Stimulated activated CD8-positive, alpha-beta memory T cell treated with anti-CD3 and anti-CD28 coated beads, Interleukin-2, amount 100 ng/mL, for 1 hour (primary cell): ENCODE measurements at places on chromosomes 2 and 18.

DNA sequence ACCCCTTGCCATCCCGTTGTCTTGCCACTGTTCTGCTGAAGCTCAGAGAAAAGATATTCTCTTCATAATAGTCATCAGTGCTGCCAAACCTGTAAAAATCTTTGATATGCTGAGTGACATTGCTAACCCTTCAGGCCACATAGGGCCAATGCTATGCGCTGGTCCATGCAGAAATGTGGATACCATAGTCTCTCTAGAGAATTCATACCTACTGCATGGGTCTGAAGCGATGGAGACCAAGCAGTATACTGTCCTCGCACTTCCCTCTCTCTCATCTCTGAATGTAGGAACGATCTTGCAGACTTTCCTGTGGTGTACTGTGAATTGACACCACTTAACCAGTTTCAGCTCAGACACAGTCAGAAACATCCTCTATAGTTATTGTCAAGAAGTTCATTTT is 17.9 kb upstream of the ANKRD44 start:
- no peak for DNase-seq

DNA sequence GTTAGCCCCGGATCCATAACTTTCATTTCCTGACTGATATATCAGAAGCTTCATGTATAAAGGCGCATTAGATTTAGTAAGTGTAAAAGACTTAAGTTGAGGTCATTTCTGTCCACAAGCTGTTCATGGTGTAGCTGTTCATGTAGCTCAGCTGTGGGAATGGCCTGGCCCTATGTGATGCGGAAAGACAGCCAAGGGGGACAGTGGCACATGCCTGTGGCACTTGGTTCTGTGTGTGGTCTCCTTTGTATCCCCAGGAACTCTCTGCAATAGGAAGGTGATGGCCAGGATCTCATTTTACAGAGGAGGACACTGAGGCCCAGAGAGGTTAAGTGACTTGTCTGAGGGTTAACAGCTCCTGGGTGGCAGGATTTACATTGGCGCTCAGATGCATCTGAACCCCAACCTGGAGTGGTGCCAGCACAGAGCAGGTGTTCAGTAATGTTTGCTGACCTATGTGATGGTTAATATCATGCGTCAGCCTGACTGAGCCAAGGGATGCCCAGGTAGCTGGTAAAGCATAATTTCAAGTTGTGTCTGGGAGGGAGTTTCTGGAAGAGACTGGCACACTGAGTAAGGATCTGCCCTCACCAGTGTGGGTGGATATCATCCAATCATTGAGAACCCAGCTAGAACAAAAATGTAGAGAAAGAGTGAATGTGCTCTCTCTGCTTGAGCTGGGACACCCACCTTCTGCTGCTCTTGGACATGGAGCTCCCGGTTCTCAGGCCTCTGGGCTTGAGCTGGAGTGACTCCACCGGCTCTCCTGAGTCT is 25.4 kb downstream of the HPCAL1 start:
- DNase-seq, result no peak

DNA sequence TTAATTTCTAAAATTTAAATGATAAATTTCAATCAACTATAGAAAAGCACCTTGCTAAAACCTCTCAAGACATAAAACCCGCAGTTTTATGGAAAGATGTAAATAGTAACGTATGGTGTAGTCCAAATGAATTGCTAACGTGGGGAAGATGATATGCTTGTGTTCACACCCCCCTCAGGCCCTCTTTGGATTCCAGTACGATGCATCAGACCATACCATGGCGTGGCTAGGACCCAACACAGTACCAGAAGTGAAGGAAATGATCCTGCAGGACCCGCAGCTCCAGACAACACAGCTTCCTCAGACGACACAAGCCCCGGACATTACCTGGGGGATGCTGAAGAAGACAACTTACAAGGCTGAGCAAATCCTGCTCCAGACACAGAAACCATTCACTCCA is 60.1 kb upstream of the DYSF start:
- no peak for DNase-seq

DNA sequence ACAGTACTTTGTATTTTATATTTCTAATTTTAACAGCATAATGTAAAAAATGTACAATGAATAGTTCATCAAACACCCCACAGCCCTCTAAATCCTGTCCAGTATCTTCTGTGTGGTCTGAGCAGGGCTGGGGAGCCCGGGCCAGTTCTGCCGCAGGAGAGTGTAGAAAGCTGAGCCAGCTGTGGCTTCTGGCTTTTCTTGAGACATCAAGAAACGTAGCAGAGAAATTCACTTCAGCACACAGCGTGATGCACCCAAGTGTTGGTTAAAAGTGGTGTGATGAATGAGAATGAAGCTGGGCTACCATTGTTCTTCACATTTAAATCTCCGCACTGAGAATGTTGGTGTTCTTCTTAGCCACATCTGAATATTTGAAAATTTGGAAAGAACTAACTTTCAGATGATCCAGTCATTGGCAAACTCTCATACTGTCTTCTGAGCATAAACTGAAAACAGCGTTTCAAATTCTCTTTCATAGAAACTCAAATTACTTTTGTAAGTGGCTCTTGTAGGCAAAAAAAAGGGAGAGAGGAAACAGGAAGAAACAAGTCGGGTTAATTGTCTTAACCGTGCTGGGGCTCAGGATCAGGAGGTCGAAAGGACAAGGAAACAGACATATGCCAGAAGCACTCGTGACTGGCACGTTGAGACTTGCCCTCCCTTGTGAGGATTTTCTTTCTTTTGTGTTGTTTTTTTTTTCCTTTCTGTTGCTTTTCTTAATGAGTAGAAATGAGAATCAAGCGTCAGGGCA is 23.4 kb upstream of the TMEM87B start:
- no peak for DNase-seq

GRCh38 chr2:232574674-232575403 is 24.4 kb downstream of the EIF4E2 start:
- no peak for DNase-seq

DNA sequence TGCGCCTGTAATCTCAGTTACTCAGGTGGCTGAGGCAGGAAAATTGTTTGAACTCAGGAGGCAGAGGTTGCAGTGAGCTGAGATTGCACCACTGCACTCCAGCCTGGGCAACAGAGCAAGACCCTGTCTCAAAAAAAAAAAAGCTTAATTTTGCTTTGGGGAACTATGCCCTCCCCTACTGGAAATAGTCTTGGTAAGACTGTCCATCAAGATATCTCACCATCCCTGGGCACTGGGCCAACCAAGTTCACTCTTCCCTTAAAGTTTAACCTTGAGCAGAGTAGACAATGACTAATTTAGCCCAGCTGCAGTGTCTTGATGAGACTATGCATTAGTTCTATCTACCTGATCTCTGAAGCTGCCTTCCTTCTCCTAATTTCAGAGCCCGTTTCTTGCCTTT is 44.7 kb downstream of the ASXL2 start:
- DNase-seq, result no peak

DNA sequence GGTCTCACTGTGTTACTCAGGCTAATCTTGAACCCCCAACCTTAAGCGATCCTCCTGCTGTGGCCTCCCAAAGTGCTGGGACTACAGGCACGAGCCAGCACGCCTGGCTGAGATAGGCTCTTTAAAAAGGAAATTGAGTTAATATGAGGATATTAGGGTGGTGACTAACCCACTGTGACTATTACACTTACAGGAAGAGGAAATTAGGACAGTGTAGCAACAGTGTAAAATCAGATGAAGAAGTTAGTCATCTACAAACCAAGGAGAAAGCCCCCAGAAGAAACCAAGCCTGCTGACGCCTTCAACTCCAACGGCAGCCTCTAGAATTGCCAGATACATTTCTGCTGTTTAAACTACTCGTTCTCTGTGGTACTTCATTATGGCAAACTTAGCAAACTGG is 711.9 kb downstream of the SUCLG1 start:
- DNase-seq, result no peak

DNA sequence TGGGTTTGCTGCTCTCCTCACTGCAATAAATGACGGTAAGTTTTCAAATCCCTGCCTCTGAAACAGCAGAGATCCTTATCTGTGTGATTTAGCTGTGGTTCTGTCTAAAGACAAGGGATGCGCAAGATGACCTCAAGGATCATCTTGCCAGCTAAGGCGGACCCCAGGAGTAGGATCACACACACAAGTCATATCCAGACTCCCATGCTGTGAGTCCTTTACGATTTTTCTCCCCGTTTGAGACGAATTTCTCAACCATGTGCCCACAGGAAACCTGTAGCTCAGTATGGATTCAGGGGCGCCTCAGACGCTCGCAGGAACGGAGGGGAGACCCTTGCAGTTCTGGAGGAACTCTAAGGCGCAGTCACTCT is 11.1 kb upstream of the DCTN1 start:
- DNase-seq, result no peak

GRCh38 chr2:135709992-135710391 is 31.7 kb upstream of the UBXN4 start:
- DNase-seq, result peak; percentile 50

- DNase-seq, result no peak
These were observed 61.4 kb downstream of the RBM43 start for GRCh38 chr2:151200277-151200676.

DNA sequence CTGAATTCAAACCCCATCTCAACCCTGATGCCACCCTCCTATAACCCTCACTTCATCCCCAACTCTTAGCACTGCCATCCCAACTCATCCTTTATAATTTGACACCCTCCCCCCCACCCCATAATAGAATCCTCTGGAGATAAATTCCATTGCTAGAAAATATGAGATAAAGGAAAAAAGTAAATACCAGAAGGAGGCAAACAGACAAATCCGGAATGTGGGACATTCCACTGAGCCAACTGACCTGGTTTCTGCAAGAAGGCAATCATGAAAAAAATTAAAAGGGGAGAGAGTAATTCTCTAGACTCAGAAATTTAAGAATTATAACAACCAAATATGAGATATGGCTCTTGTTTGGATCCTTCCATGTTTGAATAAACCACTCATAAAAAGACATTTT is 132.4 kb downstream of the CYP26B1 start:
- no peak for DNase-seq

GRCh38 chr2:239467956-239468490 is 67.2 kb upstream of the HDAC4 start:
- no peak for DNase-seq

DNA sequence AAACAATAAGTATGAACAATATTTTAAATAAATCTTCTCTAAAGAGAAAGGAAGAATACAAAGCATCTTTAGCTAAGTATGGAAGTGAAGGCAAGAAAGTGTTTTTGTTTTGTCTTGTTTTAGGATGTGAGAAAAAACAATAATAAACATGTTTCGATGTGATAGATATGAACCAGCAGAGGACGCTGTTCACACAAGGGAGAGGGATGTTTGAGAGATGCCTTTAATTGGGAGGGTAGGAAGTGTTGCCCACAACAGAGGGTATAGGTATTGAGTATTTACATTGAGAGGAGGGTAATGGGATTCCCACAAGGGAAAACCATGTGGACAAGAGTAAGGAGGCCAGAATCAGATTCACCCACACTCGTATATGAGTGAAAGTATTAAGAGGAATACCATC is 55.1 kb downstream of the CDH19 start:
- no peak for DNase-seq

DNA sequence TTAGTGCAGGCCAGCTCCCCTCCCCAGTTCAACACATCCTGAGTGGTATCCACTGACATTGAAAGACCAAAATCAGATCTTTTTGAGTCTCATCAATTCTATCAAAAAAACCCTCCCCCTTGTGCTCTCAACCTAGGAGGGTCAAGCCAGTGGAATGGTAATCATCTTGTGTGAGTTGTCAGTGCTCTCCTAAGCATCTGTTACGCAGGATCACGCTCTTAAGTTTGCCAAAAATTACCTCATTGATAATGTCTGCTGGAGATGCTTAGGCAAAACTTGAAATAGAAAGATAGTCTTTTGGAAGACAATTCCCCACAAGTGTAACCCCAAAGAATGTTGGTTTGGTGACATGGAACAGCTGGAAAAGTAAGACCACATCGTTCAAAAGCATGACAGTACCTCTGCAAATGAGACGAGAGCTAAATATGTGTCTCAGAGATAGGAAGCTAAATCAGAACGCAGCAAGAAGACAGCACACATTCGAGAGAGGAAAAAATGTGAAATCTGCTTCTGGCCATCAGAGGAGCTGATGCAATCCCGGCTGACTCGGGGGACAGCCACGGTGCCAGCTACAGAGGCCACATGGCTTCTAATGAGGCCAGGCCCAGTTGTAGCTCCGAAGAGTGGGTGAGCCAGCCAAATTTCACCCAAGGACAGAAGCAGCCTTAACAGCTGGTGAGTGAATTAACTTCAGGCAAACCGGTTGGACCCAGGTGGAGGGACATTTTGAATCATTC is 753.9 kb downstream of the RNF144A start:
- no peak for DNase-seq

GRCh38 chr18:78169174-78169864 is 810.3 kb upstream of the SALL3 start:
- no peak for DNase-seq

GRCh38 chr2:129056309-129056958 is 737.8 kb upstream of the HS6ST1 start:
- no peak for DNase-seq

DNA sequence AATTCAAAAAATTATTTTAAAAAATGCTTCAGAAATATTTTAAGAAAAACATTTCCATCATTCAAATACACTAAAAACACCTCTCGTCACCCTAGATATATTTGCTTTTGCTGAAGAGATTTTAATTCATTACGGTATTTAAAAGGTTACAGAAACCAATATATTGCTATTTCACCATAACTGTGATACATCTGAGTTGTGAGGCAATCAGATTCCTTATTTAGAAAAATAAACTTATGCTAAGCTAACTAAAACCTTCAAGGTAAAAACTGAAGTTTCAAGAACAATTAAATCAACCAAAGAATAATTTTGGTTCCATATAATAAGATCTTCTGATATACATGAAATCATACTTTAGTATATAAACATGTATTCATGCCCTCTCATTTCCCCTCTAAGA is 32.8 kb downstream of the PELI1 start:
- DNase-seq, result no peak

DNA sequence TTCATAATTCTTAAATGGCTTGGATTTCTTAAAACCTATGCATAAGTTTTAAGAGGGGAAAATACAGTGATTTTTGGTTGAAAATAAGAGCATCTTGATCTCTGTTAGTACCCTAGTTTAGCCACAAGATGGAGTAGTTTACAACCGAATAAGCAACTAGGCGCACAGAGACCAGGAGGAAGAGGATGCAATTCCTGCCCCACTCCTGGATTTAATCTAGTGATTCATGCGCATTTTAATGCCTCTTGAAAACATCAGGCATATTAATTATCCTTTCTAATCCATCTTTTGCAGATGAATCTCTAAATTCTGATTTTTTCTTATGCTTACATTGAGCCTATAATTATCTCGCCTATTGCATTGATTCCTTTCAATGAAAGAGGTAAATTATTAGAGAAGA is 76.7 kb downstream of the MRPS9 start:
- no peak for DNase-seq

- DNase-seq, result no peak
These were observed 312.2 kb downstream of the ZNF521 start for GRCh38 chr18:25039781-25040180.

DNA sequence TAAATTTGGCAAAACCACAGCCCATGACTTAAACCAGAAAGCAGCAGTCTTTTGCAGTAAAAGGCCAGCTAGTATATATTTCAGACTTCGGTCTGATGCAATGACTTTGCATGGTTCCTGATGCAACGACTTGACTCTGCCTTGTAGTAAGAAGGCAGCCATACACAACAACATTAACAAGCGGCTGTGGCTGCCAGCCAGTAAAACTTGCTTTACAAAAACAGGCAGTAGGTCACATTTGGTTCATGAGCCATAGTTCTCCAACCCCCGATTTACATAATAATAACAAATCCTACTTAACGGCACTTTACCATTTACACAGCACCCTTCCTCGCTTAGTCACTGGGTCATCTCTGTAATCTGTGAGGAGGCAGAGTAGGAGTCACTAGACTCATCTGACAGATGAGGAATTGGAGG is 410.3 kb downstream of the LRATD1 start:
- no peak for DNase-seq

- peak; percentile 38 for DNase-seq
These were observed at the start of gene MBP for GRCh38 chr18:77132369-77133050. Gene MBP, minus strand, starts transcription at chr18:77132783. Its CDS starts 27,522 bp downstream, at chr18:77105261.
